Activated CD4-positive, alpha-beta T cell treated with anti-CD3 and anti-CD28 coated beads, Interleukin-2, amount 50 U/mL, for 24 hours (primary cell): ENCODE measurements at places on chromosomes 1 and 21.
A peak's percentile ranks its signal among the peaks of the same experiment; 100 is the strongest.

- no peak for DNase-seq
Measured at GRCh38 chr1:47618830-47619229, 181.0 kb downstream of the FOXD2 start.

GRCh38 chr1:71390518-71390917, 309.7 kb upstream of the ZRANB2 start:
- DNase-seq: no peak

GRCh38 chr1:200919386-200919785, 24.7 kb downstream of the INAVA start:
- DNase-seq: no peak

GRCh38 chr21:42640486-42640885, 12.9 kb upstream of the PDE9A start:
- DNase-seq: no peak

GRCh38 chr1:21567241-21568005, 58.2 kb downstream of the ALPL start:
- DNase-seq: no peak

DNA sequence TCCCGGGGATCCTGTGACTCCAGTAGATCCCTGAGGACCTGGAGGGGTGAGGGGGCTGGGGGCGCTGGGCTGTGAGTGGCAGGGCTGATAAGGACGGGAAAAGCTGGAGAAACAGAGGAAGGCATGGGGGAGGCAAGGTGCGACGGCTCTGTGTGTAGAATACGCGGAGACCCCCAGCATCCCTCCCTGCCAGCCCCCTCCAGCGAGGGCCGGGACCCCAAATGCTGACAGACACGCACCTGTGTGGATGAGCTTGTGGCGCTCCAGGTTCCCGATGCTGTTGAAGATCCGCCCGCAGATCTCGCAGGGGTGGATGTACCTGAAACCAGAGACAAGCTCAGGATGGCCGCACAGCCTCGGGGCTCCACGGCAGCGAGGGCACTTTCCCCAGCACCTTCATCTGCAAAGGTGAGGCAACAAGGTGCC, 53.0 kb upstream of the RIPK4 start:
- DNase-seq: no peak

GRCh38 chr21:38272215-38272614, 15.4 kb downstream of the KCNJ15 start:
- no peak for DNase-seq

GRCh38 chr1:199861020-199861795, 166.3 kb upstream of the NR5A2 start:
- no peak for DNase-seq

DNA sequence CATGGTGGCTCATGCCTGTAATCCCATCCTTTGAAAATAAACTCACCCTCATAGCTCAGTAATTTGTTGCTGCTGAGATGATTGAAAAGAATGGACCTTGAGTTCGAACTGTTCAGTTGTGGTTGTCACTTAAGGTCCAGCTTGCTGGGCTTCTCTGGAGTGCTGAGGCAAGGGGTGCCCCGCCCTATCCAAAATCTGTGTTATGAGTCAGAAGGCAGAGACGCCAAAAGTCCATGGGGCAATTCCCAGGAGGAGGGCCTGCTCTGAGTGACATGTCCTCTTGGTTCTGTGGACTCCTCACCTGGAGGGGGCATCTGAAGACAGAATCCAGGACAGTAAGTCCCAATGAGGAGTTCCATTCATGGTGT, 64.8 kb downstream of the MYOM3 start:
- no peak for DNase-seq

DNA sequence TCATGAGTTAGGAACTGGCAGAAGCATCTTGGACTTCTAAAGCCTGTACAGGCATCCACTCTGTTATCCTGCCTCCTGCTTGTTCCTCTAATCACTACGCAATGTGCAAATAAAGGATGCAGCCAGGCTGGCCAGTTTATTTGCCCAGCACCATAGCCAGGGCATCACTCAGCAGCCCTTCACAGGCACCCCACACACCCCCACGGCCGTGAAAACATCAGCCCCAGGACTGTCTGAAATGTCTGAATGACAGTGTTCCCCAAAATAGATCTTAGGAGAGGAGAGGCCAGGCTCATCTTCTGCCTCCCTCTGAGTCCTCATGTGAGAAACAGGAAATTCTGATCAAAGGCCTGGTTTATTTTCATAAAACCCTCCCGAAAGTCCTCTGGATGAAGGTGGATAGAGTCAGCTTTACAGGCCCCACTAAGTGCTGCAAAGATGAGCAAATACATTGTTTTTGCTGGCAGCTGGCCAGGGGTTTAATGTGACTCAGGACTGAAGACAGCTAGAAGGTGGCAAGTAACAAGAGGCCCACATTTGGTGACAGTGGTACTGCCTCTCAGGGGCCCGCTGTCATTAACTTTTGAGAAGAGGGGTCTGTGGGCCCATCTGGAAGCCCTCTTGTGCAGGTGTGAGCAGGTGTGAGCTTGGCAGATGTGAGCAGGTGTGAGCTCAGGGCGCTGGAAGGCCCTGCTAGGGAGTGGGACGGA, 32.9 kb downstream of the GRHL3 start:
- no peak for DNase-seq

GRCh38 chr1:31031330-31032143, 34.0 kb downstream of the PUM1 start:
- no peak for DNase-seq

DNA sequence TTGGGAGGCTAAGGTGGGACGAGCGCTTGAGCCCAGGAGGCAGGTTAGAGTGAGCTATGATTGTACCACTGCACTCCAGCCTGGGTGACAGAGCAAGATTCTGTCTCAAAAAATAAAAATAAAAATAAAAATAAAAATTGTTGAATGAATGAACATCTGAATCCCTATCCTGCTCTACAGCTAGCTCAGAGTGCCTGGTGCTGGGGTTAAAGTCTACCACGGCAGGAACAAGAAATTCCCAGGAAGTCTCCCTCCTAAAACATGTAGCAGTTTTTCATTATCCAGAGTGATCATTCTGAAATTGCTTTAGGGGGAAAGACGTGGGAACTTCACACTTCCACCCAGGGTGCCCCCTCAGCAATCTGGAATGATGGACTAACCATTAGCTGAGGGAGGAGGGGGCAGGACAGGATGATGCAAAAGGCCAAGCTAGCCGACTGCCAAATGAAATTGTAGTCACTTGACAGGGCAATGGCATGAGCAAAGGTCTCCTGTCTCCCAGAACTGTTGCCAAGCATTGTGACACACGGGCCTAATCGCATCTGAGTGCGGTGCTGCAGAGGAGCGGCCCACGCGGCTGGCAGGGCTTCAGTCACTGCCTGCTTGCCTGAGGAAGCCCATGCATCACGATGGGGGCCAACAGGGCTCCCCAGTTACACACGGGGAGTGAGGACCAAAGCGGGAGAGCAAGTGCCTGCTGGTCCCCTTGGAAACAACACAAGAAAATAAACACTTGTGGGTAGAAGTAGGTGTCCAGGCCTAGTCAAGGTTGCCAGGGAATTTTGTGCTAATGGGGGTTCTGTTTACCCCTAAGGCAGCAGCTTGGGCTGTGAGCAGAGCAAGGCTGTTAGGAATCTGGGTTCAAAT, 85.7 kb downstream of the NENF start:
- DNase-seq: no peak

DNA sequence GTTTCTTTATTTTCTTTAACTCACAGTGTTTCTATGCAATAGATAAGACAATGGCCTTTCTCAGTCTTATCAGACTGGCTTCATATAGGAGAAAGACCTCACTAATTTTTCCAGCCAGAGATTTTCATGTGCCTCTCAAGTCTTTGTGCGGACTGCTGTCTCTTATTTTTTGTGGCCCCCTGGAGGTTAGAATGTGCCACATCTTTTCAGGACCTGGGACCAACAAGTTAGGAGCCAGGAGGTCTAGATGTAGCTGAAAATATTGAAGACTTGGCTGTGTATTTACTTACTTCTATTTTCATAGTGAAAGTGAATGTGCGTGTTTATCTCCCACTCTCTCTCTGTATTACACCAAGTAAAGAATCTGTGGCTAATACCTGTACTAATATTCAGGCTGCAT, 42.1 kb upstream of the CFHR3 start:
- DNase-seq: no peak

GRCh38 chr1:1537626-1538250, 2.7 kb downstream of the TMEM240 start:
- no peak for DNase-seq

GRCh38 chr1:91725989-91726721, 159.8 kb downstream of the TGFBR3 start:
- DNase-seq: no peak

DNA sequence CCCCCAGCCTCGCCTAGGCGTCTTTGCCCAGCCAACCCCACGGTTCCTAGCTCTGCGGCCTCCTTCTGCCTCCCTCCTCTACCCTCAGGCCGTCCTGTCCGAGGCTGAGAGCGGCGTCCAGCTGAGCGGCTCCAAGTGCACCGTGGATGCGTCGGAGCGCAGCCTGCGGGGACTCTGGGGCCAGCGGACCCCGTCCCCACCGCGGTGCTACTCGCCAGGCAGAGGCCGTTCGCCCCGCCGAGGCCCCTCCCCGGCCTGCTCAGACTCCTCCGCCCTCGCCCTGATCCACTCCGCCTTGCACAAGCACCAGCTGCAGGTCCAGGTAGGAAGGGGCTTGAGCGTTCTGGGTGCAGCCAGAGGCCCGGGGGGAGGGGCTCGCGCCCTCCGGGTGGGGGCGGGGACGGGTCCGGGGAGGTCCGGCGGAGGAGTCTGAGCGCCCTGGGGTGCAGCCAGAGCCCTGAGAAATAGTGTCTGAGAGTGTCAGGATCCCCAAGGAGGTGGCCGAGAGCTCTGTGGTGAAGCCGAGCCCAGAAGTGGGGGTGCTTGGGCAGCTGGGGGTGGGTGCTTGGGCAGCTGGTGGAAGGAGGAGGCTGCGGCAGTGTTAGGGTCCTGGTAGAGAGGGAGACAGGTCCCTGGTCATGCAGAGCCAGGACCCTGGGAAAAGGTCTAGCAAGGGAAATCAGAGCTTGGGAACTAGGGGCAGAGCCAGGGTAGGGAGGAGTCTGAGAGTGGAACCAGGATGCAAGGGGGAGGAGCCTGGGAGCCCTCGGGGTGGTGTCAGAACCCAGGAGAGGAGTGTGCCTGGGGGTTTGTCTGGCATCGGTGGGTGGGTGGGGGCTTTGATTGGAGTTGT, 3.2 kb upstream of the NBPF3 start:
- no peak for DNase-seq

GRCh38 chr21:42384156-42384945, 11.5 kb downstream of the TMPRSS3 start:
- no peak for DNase-seq

DNA sequence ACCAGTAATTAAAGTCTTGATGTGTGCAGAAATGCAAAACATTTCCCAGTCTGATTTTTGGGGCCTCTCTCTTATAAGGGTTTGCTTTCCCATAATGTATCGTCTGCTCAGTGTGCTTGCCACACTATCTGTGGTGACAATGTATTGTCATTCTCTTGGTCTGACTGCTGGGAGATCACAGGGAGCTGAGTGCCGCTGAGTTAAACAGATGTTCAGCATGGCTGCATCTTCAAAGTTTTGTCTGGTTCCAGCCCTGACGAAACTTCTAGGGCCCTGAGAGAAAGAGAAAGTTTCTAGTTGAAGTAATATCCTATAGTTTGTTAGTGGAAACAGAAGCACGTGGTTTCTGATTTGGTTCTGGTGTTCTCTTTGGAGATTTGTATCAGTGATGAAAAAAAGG, 42.6 kb downstream of the DNM3 start:
- DNase-seq: no peak

- DNase-seq: no peak
Measured at GRCh38 chr1:186775036-186775435, 53.7 kb upstream of the PLA2G4A start.

DNA sequence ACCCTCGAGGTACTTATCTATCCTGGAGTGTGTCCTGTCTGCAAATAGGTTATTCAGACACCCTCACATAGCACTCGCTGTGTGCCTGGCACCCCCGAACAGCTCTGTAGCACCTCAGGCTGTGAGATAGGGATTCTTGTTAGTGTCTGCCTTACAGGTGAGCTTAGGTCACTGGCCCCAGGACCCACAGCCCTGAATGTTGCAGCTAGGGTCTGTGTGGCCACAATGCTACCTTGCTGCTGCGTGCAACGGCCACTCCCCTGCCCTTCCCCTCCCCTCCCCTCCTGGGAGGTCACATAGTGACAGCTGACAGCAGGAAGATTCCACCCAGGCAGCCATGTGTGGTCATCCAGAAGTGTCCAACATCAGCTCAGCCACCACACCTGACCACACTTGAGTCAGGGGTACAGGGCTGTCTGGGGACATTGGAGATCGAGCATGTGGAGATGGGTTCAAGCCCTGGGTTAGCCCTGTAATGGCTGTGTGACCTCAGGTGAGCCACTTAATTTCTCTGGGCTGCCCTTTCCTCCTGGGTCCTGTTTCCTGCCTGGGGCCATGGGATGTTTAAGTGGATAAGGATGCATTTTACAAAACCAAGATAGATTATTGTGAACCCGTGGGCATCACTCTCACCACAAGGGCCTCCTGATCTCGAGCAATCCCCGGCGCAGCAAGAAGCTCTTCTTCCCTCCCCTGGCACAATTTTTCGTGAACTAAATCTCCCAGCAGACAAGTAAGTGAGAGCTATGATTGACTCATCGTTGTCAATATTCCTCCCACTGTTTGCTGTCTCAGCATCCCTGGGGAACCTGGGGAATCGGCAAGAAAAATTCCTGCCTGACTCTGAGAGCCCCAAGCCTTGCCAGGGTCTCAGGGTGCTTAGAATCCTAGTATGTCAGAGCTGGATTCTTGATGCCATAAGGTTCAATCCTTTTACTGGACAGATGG, 208.7 kb downstream of the PTPRU start:
- DNase-seq: no peak

- peak; percentile 62 for DNase-seq
Measured at GRCh38 chr1:198937231-198938031, 298.6 kb downstream of the PTPRC start.

DNA sequence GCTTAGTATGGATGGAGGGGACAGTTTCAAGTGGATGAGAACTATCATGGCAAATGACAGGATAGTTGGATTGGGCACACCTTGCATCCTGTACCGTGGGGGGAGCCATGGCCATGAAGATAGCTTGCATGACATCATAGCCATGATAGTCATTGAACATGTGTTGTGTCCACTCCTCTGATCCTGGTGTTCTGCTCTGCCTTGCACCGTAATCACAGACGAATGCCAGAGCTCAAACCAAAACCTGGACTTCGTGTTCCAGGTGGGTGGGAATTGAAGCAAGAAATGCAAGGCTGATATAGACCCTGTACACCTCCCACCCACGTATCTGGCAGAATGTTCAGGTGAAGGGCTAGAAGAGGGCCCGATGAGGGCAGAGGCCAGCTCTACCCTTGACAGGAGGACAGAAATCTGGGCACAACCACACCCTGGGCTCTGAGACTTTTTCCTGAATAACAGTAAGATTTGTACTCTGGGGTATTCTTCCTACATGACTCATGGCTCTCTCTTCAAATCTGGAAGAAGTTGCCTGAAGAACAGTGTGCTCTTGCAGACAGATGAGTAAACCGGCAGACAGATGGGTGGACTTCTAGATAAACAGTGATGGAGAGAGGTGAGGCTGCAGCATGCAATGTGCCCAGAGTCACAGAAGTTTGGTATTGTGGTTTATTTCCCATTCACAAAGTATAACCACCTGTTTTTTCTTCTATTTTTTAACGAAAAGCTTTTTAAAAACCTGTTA, 45.0 kb downstream of the KCNJ6 start:
- DNase-seq: no peak

- DNase-seq: no peak
Measured at GRCh38 chr1:85612704-85613361, 32.3 kb downstream of the CCN1 start.
